Regular cardiac myocyte (primary cell): ENCODE measurements at places on chromosomes 3 and 15. TPM values are rescaled to one million over a fixed set of nuclear protein-coding genes. Genes with fewer than 3 reads are reported as not detected.

Gene MORC1
- total RNA-seq, result not detected in 2 replicates

Gene CNTN4
- under 0.01 TPM in 1 of 2 replicates, not detected in the other for total RNA-seq

Gene TM4SF1
- total RNA-seq, result 657 and 1,042 TPM in 2 replicates

Gene NEK10
- 15.9 and 27.6 TPM in 2 replicates for total RNA-seq

Gene GRK7
- total RNA-seq, result not detected in 2 replicates

Gene ATP13A4
- 0.19 and 0.56 TPM in 2 replicates for total RNA-seq

Gene C2CD4B
- total RNA-seq, result 0.19 and 0.28 TPM in 2 replicates

Gene OR5H2
- total RNA-seq, result not detected in 2 replicates

Gene LDHAL6B
- total RNA-seq, result not detected in 2 replicates

Gene TMEM212
- total RNA-seq, result not detected in 2 replicates

Gene BSN
- under 0.01 TPM in 2 replicates for total RNA-seq

Gene DUOX1
- under 0.01 TPM in 2 replicates for total RNA-seq

Gene CATSPER2
- 0.96 and 1.1 TPM in 2 replicates for total RNA-seq

Gene IL12A
- total RNA-seq, result 1.2 and 1.4 TPM in 2 replicates

Gene PP2D1
- total RNA-seq, result not detected in 2 replicates

Gene SHISA5
- total RNA-seq, result 87.1 and 100 TPM in 2 replicates

Gene MNS1
- total RNA-seq, result 0.85 and 4.8 TPM in 2 replicates

Gene CALML4
- total RNA-seq, result 0.85 and 1.2 TPM in 2 replicates

Gene ZBBX
- total RNA-seq, result 0.19 TPM in 1 of 2 replicates, not detected in the other

Gene ZNF860
- total RNA-seq, result 0.19 and 0.85 TPM in 2 replicates

Gene FSIP1
- 1.3 and 2.8 TPM in 2 replicates for total RNA-seq

Gene TMCO5A
- not detected in 2 replicates for total RNA-seq

Gene MOBP
- total RNA-seq, result under 0.01 TPM in 1 of 2 replicates, not detected in the other

Gene ASB14
- not detected in 2 replicates for total RNA-seq

Gene TTC23
- 17.8 and 34.4 TPM in 2 replicates for total RNA-seq

Gene SEMA6D
- total RNA-seq, result 9.9 and 19.6 TPM in 2 replicates

Gene ZNF501
- 4.5 and 5.2 TPM in 2 replicates for total RNA-seq

Gene ZMAT3
- total RNA-seq, result 28.2 and 41.7 TPM in 2 replicates

Gene UBR1
- 38.3 and 44.0 TPM in 2 replicates for total RNA-seq

Gene ECE2
- total RNA-seq, result not detected in 2 replicates

Gene FHIT
- total RNA-seq, result 1.7 TPM in 1 of 2 replicates, not detected in the other
